CD4-positive, alpha-beta T cell treated with Interleukin-17A for 1 hour (primary cell): ENCODE measurements at places on chromosomes 5 and 9.

GRCh38 chr5:121962347-121962670 lies 534 bp downstream of the SRFBP1 start:
- no peak for DNase-seq

GRCh38 chr5:84260140-84260539 lies 124.5 kb downstream of the EDIL3 start:
- no peak for DNase-seq

DNA sequence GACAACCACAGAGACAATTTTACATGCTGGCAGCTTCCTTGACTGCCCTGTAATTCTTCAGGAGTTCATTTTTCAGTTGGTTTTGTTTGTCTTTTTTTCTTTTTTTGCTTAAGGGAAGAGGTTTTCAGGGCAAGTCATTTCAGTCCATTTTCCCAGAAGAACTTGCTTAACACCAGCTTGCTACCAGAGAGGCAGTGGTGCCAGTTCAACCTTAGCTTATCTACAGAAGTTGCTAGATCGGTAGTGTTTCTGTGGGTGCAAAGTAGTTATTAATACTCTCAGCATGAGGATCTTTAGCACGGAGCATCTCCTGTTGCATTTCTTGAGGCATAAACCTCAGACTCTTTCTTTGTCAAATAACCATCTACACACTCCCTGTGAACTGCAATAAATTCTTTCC lies 1.1 kb downstream of the SPEF2 start:
- no peak for DNase-seq

- DNase-seq: peak; percentile 79
Measured at GRCh38 chr5:176535101-176535663, 2.0 kb downstream of the RNF44 start.

GRCh38 chr9:85715587-85715986 lies 26.2 kb downstream of the AGTPBP1 start:
- DNase-seq: peak; percentile 47

- no peak for DNase-seq
Measured at GRCh38 chr9:105621001-105621400, 41.3 kb upstream of the TAL2 start.

DNA sequence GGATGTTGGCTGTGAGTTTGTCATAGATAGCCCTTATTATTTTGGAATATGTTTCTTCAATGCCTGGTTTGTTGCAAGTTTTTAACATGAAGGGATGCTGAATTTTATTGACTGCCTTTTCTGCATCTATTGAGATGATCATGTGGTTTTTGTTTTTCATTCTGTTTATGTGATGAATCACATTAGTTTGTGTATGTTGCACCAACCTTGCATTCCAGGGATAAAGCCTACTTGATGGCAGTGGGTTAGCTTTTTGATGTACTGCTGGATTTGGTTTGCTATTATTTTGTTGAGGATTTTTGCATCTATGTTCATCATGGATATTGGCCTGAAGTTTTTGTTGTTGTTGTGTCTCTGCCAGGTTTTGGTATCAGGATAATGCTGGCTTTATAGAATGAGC lies 225.6 kb downstream of the PCSK1 start:
- DNase-seq: no peak

- DNase-seq: peak; percentile 20
Measured at GRCh38 chr5:134851307-134851923, 5.6 kb downstream of the C5orf24 start.

GRCh38 chr9:138052322-138052615 lies 174.7 kb downstream of the CACNA1B start:
- no peak for DNase-seq

GRCh38 chr9:109507421-109507838 lies 9.3 kb upstream of the PTPN3 start:
- DNase-seq: no peak
